ENCODE measurements at places on chromosomes 7 and 10.

DNA sequence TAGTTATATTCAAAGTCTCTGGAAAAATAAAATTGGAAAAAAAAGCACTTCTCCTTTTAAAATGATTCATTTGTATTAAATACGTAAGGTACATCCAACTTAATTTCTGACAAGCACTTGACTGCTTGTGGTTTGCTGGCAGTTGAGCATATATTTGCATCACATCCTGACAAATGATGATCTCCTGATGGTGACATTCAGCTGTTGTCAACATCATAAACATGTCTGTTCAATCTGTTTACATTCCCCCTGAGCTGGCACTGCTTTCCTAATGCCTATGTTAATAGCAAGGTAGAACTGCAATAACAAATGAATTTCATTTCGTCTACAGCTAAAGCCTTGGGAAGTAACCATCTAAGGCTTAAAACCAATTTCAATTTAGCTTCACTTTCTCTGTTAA is 24.4 kb downstream of the TSPAN12 start:
- DNase-seq = no peak

DNA sequence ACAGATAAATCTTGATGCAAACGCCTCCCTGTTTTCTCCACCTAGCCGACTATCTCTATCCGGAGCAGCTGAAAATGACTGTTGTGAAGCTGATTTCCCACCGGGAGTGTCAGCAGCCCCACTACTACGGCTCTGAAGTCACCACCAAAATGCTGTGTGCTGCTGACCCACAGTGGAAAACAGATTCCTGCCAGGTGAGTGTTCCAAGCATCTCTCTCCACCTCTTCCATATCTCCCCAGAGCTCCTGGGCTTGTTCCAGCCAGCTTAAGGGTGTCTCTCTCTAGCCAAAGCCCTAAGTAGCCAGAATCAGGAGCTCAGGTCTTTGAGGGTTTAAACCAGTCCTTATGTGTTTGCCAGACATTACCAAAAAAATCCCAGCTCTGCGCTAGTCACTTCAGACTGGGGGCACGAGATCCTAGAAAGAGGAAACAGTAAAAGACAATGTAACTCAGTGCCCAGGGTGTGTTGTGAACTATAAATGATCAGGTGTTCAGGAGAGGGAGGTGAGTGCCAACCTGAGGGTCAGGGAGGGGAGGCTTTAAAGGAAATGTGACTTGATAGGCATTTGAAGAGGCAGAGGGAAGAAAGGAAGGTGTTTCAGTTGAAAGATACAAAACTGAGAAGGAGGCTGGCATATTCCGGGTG is 4.4 kb downstream of the PLAU start:
- DNase-seq = no peak

GRCh38 chr7:50723173-50723572 is 59.5 kb downstream of the GRB10 start:
- DNase-seq = no peak

- no peak for DNase-seq
Observed at GRCh38 chr7:5755704-5756504, 25.6 kb downstream of the RNF216 start.

- DNase-seq = no peak
Observed at GRCh38 chr10:7168414-7168813, 242.4 kb downstream of the SFMBT2 start.

- no peak for DNase-seq
Observed at GRCh38 chr10:52335665-52336064, 21.6 kb downstream of the DKK1 start.

DNA sequence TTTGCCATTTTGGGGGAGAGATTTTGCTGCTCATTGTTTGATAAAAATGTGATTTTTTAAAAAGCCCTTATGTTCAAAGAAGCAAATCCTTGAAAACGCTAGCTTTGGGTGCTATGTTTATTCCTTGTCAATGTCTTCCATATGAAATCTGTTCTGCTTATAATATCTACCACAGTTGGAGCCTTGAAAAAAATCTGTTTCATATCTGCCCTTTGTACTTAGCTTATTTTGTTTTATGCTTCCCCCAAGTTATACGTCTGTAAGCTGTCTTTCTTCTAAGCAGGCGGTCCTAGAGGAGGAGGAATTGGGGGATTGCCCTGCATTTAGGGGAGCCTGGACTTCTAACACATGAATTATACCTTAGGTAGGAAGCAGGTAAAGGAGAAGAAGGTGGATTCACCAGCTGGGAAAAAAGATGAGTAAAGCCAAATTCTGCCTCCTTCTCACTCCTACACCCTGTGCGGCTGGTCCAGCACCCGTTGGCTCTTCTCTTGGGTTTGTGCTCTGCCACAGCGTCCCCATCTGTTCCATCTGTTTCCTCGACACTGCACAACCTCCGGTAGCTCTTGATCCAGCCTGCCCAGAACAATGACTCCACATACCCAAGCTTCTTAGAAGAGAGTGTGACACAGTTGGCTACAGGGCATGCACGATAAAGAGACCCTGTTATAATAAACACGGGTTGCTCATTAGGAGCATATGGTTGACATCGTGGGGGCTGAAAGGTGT is 31.9 kb upstream of the NEUROD6 start:
- DNase-seq = no peak

DNA sequence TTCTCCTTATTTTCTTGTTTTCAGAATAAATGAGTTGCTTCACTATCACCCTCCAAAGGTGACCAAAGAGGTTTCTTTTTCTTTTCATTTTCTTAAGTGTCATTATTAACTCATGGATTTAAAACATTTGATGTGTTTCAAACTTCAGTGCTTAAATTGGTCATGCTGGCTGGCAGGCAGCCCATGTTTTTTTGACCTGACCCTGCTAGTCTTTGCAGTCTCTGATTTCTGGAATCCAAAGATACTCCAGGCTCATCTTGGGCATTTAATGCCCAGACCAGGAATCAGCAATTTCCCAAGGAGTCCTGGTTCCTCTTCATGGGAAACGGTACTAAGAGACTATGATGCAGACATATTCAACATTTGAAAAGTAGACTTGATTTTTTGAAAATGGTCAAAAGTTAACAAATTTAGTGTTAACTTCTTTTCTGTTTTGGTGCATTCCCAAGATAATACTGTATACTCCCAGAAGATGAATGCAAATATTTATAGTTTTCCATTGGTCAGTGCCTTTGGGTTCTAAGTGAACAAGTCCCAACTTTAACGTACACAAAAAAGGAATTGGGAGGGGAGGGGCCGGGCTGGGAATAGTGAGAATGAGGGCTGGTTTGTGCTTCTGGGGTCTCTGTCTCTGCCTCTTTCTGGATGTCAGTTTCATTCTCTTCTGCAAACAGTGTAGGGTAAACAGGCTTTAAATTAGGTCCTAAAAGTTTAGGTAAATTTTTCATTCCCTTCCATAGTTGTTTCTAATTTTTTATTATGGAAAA is 19.8 kb downstream of the NUB1 start:
- no peak for DNase-seq

DNA sequence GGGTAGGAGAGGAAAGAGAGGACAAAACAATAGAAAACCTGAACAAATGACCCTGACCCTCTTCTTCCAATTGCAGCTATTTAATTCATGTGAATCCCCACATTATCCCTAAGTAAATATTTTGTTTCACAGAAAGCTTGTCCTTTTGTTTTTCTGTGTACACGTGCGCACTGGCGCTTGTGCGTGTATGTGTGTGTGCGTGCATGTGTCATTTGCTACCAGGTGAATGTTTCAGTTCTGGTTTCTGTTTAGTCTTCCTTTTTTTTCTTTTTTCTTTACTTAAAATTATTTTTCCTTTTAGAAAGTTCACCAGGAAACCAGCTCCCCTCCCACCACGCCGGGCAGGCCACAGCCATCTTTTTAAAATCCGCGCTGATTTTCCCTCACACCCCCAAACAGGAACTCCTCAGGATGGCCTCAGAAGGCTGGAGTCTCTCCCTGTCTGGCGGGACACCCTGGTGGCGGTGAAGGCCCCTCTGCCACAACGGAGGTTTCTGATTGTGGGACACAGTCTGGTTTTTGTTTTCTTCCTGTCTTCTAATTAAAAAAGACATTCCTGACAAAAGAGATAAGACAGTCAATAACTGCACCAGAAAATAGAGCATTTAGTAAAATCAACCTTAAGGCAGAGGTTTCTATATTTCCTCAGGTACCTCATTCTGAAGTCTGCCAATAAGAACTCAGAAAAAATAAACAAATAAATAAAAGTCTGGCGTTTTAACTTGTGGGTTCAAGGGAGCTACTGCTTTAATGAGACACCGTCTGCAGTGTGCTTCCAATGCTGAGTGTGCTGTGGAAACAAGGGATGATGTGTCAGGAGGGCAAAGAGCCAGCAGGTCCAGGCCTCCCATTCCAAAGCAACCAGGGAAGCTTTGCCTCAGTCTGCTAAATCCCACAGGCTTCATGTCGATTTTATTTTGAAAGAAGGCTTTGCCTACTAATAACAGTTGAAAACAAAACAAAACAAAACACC is 17.4 kb downstream of the IRF5 start:
- DNase-seq = no peak

GRCh38 chr7:121219026-121219425 is 109.8 kb upstream of the WNT16 start:
- no peak for DNase-seq

DNA sequence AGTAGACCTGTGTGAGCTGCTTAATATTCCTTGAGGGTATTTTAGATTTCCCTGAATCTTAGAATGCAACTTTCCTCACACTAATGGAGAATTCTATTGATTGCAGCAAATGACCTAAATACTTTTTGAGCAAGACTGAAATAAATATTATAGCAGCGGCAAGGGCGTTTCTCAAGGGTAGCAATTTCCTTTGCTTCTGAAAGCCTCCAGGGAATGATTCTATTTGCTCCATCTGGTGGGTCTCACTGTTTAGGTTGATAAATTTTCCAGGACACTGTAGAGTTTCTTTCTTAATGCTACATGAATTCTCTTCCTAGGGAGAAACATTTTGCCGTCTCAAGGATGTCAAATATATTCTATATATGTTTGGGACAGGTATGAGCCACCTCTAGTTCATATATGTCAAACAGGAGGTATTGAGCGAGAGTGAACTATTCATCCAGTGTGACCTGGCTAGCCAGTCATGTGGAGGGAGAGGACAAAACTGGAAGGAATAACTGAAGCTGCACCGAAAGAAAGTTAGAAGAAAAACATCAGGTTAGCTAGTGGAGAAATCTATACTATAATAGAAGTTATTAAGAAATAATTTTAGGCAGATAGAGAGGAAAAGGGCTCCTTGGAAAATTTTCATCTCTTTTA is 57.9 kb upstream of the FZD8 start:
- no peak for DNase-seq

- DNase-seq = no peak
Observed at GRCh38 chr7:158051776-158052175, 535.8 kb downstream of the PTPRN2 start.

- DNase-seq = no peak
Observed at GRCh38 chr7:154489897-154490296, 437.7 kb downstream of the DPP6 start.

DNA sequence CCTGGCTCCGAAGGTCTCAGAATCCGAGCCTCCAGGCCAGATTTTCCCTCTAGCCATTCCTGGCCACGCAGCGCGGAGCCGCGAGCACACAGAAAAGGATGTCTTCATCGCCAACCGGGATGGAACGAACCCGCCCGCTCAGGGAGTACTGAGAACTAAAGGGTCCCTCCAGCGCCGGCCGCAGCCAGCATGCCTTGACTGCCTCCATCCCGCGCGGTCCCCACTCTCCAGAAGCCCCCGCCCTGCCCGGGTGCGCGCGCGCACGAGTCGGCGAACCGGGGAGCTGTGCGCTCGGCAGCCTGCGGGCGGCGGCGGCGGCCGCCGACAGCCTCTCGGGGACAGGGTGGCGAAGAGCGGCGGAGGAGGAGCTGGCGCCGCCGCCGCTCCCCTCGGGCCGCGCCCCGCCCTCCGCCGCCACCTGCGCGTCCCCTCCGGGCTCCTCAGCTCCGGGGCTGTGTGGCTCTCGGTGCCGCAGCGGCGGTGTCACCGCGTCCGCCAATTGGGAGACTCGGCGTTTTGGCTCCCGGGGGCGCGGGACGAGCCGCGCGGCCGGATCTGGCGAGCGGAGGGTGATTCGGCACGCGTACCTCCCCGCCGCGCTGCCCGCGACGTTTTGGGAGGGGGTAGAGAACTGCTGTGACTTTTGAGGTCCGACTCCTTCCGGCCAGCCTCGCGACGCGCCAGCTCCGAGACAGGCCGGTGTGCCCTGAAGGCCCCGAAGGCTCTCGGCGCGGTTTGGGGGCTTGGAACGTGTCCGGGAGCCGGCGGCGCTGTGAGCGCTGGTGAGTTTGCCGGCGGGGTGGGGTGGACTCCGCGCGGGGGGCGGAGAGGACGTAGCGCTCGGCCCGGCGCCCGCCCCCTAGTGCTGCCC is 453 bp upstream of the GALNT17 start:
- no peak for DNase-seq

GRCh38 chr7:148669927-148670326 is 28.8 kb upstream of the CUL1 start:
- DNase-seq = no peak

GRCh38 chr10:124303662-124304418 is 114.9 kb downstream of the OAT start:
- no peak for DNase-seq

GRCh38 chr7:4769761-4770160 is 5.7 kb upstream of the AP5Z1 start:
- DNase-seq = no peak

DNA sequence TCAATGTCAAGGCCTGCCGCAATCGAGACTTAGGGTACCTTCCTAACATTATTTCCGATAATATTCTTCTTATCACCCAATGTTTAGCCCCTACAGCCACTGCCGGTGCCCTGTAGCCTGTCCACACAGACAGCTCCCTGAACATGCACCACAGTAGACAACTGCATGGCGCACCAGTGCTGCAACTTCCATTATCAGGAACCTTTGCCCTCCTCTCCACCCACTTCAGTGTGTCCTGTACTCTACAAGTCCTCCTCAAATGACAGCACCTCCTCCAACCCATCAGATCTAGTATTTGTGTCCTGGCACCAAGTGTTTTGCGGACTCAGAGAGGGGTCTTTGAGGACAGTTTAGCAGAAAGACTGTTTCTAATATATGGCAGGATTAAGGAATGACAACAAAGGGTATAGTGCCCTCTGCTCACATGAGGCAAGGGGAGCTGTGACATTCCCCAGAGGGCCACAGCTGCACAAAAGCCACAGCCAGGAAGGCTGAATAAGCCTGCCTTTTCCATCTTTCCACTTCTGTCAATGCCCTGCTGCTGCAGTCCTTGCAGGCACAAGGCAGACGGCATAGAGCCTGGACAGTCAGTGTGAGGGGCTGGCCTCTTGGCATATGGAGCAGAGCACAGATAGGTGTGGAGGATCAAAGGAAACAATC is 335.4 kb downstream of the PARD3 start:
- DNase-seq = no peak

GRCh38 chr10:82310839-82311238 is 435.8 kb downstream of the NRG3 start:
- no peak for DNase-seq

- DNase-seq = no peak
Observed at GRCh38 chr7:154620141-154620755, 382.7 kb downstream of the PAXIP1 start.

- no peak for DNase-seq
Observed at GRCh38 chr10:11697718-11698527, 44.3 kb upstream of the ECHDC3 start.

DNA sequence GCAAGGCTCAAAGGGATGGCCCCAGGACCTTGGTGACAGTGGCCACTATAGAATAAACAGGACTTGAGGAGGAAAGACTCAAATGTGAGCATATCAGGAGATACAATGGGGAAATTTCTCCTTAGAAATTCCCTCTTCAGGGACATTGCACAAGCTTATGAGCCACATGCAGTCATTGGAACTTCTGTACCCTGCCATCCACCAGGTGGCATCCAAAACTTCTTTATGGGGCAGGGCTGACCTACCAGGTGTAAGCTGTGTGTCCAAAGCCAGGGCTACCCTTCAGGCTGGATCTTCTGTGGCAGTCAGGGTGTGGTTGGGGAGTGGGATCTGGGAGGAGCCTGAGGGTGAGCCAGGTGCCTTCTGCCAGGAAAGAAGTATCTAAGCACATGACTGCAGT is 36.6 kb upstream of the LRRC18 start:
- no peak for DNase-seq
